ENCODE measurements at places on chromosomes 11 and 22.
A peak's percentile ranks its signal among the peaks of the same experiment; 100 is the strongest.

- DNase-seq = peak; percentile 54
Measured at GRCh38 chr11:94171693-94172440, 43.2 kb downstream of the PANX1 start.

DNA sequence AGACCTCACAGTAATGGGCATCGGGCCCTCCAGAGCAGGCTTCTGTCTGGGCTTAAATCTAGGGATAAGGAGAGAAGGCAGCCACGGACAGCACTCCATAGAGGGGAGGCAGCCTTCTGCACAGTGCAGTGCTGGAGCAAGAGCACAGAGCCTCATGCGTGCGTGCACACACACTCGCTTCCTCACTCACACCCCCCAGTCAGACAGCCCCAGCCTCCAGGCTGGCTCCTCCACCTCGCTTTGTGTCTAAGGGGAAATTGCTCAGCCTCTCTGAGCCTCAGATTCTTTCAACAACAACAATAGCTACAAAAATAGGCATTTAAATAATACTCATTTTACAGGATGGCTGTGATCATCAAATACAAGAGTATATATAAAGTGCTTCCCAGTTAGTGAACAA, 26.7 kb upstream of the ETS1 start:
- no peak for DNase-seq

DNA sequence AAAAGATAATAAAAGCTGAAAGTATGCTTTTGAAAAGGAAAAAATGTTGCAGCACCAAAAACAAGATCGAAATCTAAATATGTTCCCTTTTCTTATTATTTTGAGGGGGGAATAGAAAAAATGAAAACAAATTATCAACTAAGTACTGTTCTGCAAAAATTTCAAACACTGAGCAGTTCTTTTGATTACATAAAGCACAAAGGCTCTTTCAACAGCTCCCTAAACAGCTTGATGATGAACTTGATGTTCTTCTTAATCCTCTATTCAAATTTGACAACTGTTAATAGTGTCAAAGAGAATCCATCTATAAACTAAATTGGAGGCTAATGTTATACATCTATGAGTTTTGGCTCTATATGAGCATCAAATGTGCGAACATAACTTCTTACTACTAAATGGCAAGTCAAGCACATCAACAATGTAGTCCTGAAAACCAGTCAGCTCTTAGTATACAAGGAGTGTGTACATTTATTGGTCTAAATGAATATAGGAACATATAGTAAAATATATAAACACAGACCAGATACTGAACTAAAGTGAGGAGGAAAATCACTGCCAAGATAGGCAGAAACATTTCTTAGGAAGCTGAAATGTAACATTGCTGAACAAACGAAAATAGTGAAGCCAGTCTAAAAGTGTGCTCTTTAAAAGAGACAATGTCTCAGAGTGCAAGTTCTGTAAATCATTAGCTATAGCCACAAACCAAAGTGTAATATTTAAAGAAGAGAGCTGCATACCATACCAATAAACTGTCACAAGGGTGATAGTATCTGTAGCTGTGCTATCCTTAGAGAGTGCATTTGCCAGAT, 94.3 kb downstream of the SOX6 start:
- no peak for DNase-seq

GRCh38 chr11:76238551-76238950, 32.2 kb upstream of the WNT11 start:
- DNase-seq = no peak

DNA sequence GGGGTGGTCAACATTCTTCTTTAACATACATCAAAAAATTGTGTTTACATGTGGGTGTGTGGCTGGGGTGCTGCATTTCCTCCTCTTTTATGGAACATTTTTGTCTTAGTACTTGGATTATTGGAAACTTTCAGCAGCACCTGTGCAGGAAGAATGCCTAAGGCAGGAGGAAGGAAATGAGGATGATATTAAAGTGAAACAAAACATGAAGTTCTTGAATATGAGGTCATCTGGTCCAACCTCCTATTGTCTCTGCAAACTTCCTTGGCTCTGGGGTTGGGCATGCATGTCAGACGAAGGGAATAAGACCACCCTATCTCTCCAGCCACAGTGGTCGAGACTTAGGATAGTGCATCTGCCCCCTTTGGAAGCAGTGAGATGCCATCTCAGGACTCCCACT, 20.6 kb upstream of the OR9Q1 start:
- DNase-seq = no peak

DNA sequence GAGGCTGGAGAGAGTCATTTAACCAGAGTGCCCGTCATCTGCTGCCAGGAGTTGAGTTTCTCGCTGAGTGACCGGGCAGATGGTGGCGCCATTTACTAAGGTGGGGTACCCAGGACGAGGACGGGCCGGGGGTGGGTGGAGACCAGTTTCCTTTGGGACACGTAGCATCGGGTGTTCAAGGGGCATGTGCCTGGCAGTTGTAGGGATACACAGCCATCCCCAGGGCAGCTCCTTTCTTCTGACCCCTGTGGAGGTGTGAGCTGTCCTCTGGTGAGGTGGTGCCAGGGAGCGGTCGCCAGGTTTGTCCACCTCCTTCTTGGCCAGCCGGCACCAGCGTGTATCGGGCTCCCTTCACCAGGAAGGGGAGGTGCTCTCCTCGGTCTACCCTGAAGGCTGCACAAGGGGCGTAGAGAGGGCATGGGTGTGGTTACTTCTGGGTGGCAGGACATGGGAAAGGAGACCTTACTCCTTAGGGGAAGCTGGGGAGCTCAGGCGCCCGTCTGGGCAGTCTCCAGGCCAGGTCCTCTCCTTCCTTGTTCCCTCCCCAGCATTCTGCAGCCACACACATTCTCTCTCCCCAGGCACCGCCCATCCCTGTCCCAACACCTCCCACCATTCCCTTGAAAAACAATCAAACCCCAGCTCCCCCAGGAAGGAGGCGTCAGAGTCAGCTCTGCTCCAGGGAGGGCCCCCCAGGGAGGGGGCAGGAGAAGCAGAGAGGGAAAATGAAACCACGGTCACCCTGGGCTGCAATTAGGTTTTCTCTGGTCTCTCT, 10.3 kb upstream of the MB start:
- peak; percentile 53 for DNase-seq

DNA sequence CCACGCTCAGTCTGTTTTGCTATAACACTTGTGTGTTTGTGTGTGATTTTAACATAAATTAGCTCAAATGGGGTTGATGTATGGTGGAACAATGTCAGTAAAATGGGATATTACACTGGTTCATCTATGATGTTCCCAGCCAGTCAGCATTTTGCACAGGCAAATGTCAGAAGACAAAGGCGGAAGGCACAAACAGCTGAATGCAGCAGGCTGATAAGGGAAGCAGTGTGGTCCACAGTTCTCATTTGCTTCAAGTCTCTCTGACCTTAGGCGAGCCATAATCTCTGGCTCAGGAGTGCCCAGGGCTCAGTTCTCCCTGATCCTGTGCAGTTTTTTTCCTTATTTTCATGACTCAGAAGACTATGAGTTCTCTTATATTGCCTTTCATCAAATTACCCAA, 102.7 kb downstream of the FAR1 start:
- DNase-seq = no peak

Data from stimulated activated CD4-positive, alpha-beta T cell treated with anti-CD3 and anti-CD28 coated beads, Interleukin-2, amount 100 ng/mL, for 48 hours (primary cell).